Nephron progenitor cell (in vitro differentiated cells): ENCODE measurements at places on chromosomes 7 and 10.

DNA sequence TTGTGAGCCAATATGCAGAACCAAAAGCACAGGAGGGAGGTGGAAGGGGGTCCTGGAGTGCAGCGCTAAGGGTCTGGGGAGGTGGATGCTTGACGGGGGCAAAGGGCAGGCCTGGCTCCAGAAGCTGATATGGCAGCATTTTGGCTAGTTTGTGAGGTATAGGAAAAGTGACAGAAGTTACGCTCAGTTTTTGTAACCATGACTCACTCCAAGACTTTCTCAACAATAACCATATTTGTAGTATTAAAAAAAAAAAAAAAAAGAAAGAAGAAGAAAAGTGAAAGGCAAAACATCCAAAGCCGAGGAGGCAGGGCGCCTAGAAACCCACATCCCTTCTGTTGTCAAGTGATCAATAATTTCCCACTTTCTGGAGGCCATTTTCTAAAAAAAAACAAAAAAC, 92.3 kb downstream of the RNF216 start:
- no peak overlapping the region for H3K4me3 ChIP-seq
- H3K4me1 ChIP-seq: peaks cover 43% of the 10 kb centered on the region
- H3K36me3 ChIP-seq: peaks cover 24% of the 10 kb centered on the region
- DNase-seq: no peak
- H3K27me3 ChIP-seq: peaks cover 4% of the 10 kb centered on the region

- peaks cover 9% of the 10 kb centered on the region for H3K36me3 ChIP-seq
- peak; percentile 88 for DNase-seq
- no peak overlapping the region for H3K27ac ChIP-seq
- peak overlapping the region; percentile 98 for H3K4me3 ChIP-seq
Observed at GRCh38 chr7:100691676-100692577, 2.1 kb downstream of the GIGYF1 start.

DNA sequence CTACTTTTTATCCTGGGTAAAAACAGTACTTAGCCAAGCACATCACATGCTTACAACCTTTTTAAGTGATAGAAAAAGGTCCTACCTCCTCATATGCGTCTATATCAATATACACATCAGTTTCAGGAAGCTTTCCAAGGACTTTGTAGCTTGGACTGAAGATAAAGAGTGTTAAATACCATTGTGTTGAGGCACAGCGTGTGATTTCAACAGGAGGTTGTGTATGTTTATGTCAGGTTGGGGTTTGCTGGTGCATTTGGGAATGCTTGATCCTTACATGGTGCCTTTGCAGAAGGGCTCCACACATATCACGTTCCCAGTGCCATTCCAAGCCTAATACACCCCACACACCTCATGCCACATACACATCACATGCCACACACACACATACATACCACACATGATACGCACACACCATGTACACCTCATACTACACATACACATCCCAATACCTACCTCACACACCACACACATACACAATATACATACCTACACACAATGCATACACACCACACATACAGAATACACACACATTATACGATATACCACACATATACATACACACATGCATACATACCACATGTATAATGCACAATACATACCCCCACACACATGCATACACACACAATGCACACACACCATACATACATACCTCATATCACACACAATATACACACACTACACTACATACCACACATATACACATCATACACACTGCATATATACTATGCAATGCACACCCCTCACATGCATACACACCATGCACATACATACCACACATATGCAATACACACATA, 33.1 kb downstream of the PSMC2 start:
- peaks cover 10% of the 10 kb centered on the region for H3K27me3 ChIP-seq
- H3K36me3 ChIP-seq: no peaks in the 10 kb centered on the region
- H3K4me1 ChIP-seq: no peaks in the 10 kb centered on the region
- no peak overlapping the region for H3K4me3 ChIP-seq
- DNase-seq: no peak

GRCh38 chr10:47041396-47042198, 130.4 kb downstream of the PTPN20 start:
- no peak for DNase-seq
- H3K27ac ChIP-seq: no peak overlapping the region
- H3K4me3 ChIP-seq: no peak overlapping the region
- no peaks in the 10 kb centered on the region for H3K36me3 ChIP-seq

DNA sequence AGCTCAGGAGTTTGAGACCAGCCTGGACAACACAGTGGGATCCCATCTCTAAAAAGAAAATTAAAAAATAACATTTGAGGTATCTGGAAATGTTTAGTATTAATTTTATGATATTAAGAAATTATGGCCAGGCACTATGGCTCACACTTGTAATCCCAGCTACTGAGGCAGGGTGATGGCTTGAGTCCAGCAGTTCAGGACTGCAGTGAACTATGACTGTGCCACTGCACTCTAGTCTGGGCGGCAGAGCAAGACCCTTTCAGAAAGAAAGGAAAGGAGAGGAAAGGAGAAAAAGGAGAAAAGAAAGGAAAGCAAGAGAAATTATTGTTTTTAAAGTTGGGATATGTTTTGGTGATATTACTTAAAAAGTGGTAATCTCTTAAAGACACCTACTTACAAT, 2.5 kb upstream of the CCDC186 start:
- H3K4me1 ChIP-seq: peaks cover 40% of the 10 kb centered on the region
- DNase-seq: no peak
- peaks cover 8% of the 10 kb centered on the region for H3K36me3 ChIP-seq
- H3K27me3 ChIP-seq: peaks cover 2% of the 10 kb centered on the region

- H3K36me3 ChIP-seq: no peaks in the 10 kb centered on the region
- DNase-seq: no peak
- H3K4me3 ChIP-seq: no peak overlapping the region
- peaks cover 79% of the 10 kb centered on the region for H3K27me3 ChIP-seq
Observed at GRCh38 chr10:71390461-71390835, 6.3 kb upstream of the CDH23 start.

GRCh38 chr10:25815999-25816768, 117.8 kb upstream of the MYO3A start:
- peaks cover 8% of the 10 kb centered on the region for H3K27me3 ChIP-seq
- H3K4me1 ChIP-seq: peaks cover 6% of the 10 kb centered on the region
- no peaks in the 10 kb centered on the region for H3K36me3 ChIP-seq
- no peak for DNase-seq
- H3K4me3 ChIP-seq: no peak overlapping the region
- H3K27ac ChIP-seq: no peak overlapping the region

GRCh38 chr10:33052915-33053810, 95.1 kb upstream of the ITGB1 start:
- no peak overlapping the region for H3K4me3 ChIP-seq
- peaks cover 24% of the 10 kb centered on the region for H3K4me1 ChIP-seq
- no peaks in the 10 kb centered on the region for H3K36me3 ChIP-seq
- H3K27me3 ChIP-seq: peaks cover 21% of the 10 kb centered on the region
- no peak for DNase-seq
- H3K27ac ChIP-seq: no peak overlapping the region

DNA sequence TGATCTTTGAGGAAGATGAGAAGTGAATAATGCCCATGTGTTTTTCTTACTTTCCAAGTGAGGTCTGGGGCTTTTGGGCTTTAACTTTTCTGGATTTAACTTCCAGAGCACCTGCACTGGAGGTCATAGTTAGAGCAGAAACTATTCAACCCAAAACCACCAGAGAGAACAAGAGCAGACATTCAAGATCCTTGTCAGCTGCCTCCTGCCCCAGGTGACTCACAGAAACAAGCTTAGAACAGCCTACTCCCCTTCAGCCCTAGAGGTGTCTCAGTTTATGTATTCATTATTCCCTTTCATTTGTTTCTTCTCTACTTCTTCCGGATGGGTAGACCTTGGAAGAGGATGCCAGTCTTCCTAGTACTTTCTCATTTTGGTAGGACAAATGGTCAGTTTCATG, 270.5 kb downstream of the CNTNAP2 start:
- no peak overlapping the region for H3K4me3 ChIP-seq
- no peak for DNase-seq
- H3K36me3 ChIP-seq: no peaks in the 10 kb centered on the region
- H3K27me3 ChIP-seq: no peaks in the 10 kb centered on the region
- no peaks in the 10 kb centered on the region for H3K4me1 ChIP-seq
